Cerebellar cortex (tissue), 1 donor: ENCODE measurements at places on chromosomes 16 and 17.
A peak's percentile ranks its signal among the peaks of the same experiment; 100 is the strongest.

GRCh38 chr17:2222901-2223616, 80.5 kb downstream of the SMG6 start:
- DNase-seq: peak; percentile 65

- no peak for DNase-seq
Measured at GRCh38 chr16:55283812-55284717, 39.9 kb upstream of the IRX6 start.

DNA sequence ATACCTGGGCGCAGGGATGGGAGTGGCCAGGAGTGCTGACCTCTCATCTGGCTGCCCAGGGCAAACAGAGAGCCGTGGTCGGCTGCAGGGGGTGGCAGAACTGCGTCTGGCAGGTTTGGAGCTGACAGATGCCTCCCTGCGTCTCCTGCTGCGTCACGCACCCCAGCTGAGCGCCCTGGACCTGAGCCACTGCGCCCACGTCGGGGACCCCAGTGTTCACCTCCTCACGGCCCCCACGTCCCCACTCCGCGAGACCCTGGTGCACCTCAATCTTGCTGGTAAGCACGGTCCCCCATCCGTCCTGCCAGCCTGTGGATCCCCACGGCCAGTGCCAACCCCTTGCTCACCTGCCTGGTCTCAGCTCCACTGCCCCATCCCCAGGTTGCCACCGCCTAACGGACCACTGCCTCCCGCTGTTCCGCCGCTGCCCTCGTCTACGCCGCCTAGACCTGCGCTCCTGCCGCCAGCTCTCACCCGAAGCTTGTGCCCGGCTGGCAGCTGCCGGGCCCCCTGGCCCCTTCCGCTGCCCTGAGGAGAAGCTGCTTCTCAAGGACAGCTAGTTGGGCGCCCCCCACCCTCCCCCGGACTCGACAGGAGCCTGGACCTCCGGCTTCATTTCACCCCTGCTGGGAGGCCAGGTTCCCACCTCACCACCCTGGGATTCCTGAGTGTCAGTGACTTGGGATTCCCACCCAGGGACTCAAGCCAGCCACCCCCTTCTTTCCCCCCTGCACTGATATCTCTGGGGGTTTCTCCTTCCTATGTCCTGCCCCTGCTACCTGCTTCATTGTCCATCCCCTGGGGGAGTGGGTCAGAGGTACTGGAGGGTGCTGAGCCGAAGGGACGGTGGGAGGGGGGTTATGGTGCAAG, 2.0 kb upstream of the ORAI3 start:
- no peak for DNase-seq

DNA sequence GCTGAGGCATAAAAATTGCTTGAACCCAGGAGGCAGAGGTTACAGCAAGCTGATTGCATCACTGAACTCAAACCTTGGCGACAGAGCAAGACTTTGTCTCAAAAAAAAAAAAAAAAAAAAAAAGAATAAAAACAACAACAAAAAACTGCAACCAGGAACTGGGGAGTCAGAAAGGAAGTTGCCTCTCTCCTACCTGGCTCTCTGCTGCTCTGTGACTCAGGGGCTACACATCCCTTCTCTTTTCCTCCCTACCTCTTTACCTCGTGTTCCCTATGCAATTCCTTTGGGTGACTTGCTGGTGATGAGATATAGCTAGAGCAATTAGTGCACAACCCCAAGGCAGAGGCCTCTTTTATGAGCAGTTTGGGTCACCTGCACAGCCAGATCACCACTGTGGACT, 95.9 kb downstream of the ABCC1 start:
- no peak for DNase-seq

DNA sequence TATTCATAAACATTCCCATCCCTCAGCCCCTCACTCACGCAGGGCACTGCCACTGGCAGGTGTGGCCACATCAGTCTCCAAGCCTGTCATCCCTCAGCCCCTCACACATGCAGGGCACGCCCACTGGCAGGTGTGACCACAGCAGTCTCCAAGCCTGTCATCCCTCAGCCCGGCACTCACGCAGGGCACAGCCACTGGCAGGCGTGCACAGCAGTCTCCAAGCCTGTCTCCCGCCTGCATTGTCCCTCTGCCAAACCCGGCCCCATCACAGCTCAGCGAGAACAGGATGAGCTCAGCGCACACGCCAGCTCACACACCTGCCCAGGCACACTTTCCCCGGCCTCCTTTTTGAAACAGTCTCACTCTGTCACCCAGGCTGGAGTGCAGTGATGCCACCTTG, 11.4 kb upstream of the KREMEN2 start:
- no peak for DNase-seq

DNA sequence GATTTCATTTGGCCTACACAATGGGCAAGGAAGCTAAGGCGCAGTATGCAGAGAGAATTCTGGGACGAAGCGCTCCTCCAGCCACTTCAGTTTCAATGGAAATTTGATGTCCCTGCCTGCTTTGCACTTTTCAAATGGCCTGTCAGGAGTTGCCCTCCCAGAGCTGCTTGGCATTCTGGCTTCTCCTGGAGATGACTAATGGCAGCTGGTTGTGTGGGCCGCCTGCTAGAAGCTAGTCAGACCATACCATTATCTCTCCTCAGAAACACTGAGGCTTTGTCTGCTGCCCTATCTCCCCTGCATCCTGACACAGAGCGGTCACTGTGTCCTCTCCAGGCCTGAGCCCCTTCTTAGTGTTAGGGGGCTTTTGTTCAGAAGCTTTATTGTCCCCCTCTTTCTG, 180.1 kb downstream of the SPECC1 start:
- DNase-seq: peak; percentile 47

DNA sequence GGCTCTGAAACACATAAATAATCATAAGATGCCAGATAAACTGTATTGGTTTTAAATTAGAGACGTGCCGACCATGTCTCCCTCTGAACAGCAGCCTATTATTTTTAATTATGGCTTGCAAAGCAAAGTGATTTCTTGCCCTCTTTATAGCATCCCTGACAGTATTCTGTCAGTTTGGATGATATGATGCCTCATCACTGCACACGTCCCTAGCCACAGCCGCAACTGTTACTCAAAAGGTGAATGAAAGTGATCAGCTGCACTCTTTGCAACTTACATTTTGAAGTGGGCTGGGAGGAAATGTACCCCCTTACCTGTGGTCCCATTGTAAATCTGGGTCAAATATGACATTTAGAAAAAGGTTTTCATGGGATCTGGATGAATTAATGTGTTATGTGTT, 389.9 kb downstream of the MAF start:
- no peak for DNase-seq
